ENCODE measurements at places on chromosomes 6 and 20. TPM values are rescaled to one million over a fixed set of nuclear protein-coding genes. Genes with fewer than 3 reads are reported as not detected.

- DNase-seq: no peak
Observed at GRCh38 chr6:106204961-106205360, 118.8 kb downstream of the PRDM1 start.

SLC22A7 gene
- not detected for total RNA-seq

SAMD5 gene
- total RNA-seq: 2.6 TPM

SFT2D1 gene
- 48.7 TPM for total RNA-seq

DNA sequence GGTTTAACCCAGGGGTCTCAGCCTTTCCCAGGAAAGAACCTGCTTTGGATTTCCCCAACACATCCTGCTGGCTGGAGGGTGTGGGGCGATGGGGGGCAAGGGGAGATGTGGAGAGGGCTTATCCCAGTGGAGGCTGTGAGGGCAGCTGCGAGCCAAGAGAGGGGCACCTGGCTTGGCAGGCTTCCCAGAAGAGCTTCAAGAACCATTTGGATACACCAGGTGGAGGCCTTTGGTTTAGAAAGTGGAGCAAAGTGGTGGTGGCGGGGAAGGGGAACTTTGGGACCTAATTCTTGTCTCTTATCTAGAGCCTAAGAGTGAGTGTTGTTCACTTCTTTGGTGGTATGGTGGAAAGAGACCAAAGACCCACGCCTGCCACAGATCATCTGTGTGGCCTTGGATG, 12.4 kb downstream of the CD40 start:
- DNase-seq: no peak

FOXF2 gene
- total RNA-seq: 0.11 TPM

DNA sequence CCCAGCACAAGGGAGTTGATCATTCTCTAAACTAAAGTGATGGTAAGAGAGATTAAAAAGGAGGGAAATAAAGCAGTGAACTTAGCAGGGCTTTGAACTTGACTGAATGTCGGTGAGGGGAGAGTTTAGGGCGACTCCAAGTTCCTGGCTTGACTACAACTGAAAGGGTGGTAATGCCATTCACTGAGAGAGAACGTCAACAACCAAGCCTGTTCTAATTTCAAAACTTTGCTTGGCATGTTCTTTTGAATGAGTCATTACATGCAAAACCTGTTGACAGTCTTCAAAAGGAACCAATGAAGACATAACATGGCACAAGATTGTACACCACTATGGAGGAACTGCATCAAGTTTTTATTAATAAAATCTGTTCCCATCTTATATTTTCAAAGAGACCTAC, 10.3 kb upstream of the MYB start:
- no peak for DNase-seq

PROCR gene
- 87.8 TPM for total RNA-seq

DNA sequence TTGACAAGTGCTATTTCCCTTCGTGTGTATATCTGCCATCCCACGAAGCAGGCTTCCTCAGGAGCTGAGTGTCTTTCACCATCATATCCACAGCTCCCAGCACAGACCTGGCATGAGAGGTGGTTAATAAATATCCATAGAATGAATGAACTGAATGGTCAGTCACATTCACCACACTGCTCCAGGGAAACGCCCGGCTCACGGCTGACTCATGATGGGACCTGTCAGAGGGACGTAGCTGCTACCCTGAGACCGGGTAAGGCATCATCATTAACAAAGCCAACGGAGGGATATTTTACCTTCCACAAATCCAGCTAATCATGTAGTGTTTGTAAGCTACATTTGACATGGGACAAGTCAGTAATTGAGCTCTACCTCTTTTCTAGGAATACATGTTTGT, 12.5 kb downstream of the AGPAT4 start:
- DNase-seq: no peak

BMP2 gene
- total RNA-seq: 8.2 TPM

DNA sequence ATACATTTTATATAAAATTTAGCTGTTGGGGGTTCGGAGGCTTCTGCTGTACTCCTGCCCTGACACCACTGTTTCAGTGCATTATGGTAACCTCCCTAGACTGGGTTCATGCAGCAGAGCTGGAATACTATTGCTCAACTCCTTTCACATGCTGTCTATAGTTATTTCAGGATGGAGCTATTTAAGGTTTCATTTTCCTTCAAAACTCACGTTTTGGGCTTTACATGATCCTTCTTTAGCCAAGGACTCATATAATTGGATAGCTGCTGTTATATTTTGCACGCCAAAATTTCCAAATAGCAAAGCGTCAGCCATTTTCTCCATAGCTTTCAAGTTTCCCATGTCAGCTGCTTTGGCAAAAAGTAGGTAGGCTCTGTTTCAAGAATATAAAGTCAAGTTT, 76.8 kb downstream of the SEL1L2 start:
- no peak for DNase-seq

DNA sequence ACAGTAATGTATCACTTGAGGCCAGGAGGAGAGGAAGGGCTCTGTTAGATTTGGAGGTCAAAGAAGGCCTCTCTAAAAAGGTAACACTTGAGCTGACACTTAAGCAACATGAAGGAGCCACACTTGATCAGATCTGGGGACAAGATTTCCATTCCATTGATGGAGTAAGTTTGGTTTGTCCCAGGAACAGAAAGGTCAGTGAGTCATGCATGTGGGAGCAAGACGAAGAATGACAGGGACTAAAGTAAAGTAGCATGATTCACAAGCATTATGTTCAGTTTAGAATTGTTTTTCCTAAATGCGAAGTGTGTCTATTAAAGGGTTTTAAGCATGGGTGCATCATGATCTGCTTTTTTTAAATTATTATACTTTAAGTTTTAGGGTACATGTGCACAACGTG, 47.4 kb downstream of the COL21A1 start:
- no peak for DNase-seq

MROH8 gene
- 0.35 TPM for total RNA-seq

DNA sequence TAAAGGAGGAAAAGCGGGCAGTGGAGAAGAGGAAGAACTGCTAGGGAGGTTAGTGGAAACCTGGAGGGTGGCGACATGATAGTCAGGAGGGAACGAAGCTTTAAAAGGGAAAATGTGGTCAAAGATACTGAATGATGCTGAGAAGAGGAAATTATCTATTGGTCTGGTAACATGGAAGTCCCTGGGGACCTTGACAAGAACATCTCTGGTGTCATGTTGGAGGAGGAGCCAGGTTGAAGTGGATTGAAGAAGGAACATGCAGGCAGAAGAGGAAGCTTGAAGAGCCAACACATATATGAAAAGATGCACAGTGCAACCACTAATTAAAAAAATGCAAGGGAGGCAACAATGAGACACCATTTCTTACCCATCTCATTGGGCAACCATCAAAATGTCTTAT, 251.9 kb upstream of the RNF24 start:
- no peak for DNase-seq

KPNA5 gene
- total RNA-seq: 3.0 TPM

PRIM2 gene
- total RNA-seq: 27.4 TPM

- DNase-seq: peak; percentile 6
Observed at GRCh38 chr6:4727217-4727616, 49.0 kb upstream of the CDYL start.
